ENCODE measurements at places on chromosomes 6 and 20.

GRCh38 chr20:38228436-38228835, 32.1 kb downstream of the KIAA1755 start:
- no peak for DNase-seq

DNA sequence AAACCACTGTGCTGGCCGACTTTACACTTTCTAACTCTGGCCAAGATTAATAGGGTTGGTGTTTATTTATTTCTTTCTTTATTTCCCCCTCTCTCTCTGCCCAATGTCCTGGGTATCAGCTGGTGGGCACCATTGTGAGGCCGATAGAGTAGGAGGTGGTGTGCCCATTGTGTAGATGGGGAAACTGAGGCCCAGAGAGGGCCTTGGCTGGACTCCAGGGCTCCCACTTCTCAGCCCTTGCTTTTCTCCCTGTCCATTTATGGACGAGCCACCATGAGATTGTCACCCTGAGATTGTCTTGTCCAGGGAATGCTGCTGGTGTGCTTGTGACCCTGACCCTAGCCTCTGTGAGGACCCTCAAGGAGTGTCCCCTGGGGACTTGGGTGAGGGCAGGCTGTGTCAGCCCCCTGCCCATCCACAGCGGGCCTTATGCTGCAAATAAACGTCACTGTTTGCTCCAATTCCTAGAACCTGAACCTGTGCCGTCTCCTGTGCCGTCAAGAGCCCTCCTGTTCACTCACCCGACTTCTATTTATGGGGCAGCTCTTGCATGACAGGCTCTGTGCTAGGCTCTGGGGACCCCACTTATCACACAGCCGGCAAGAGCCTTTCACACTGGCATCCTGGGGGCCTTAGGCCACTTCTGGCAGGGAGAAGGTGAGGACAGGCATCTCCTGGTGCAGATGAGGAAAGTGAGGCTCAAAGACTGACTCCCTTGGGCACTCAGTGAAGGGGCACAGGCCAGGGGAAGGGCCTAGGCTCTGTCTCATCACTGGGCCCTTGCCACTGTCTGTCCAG, 24.8 kb downstream of the SUN5 start:
- DNase-seq = no peak

- DNase-seq = no peak
Observed at GRCh38 chr6:37149745-37150144, 20.2 kb upstream of the PIM1 start.

- no peak for DNase-seq
Observed at GRCh38 chr20:62744741-62745191, 36.1 kb downstream of the NTSR1 start.

GRCh38 chr6:38034274-38034914, 214.9 kb downstream of the ZFAND3 start:
- DNase-seq = no peak

DNA sequence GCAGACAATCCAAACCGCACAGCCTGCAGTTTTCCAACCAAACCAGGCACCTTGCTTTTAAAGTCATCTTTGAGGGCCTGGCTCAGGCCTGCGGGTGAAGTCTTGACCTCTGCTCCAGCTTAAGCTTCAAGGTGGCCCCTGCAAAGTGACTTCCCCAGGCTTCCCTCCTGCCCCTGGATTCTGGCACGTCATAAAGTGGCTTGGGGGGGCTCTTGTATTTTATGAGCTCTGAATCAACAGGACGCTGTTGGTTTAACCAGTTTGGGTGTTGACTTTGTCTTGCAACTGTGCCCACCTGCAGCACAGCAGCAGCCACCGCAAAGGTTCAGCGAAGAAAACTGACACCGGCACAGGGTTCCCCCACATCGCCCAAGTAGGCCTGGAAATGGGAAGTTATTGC, 81.2 kb downstream of the NFATC2 start:
- no peak for DNase-seq

GRCh38 chr6:43287717-43288679, 10.1 kb upstream of the SLC22A7 start:
- DNase-seq = no peak

GRCh38 chr20:1734269-1734858, 76.8 kb upstream of the SIRPG start:
- DNase-seq = no peak

GRCh38 chr20:48723308-48724264, 104.2 kb downstream of the PREX1 start:
- DNase-seq = no peak

DNA sequence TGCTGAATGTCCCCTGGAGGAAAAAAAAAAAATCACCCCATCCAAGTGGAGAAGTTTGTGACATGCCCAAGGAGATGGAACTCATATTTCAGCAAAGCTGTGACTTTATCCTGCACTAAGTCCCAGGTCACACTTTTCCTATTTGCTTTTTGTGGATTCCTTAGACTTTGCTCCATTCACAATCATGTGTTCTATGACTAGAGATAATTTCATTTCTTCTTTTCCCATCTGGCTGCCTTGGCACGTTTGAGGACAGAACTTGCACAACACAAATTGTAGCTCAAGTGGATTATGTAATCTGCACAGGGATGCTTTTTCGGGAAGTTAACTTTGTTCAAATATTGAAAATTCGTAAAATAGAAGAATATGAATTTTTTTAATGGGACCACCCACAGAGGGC, 100.7 kb upstream of the PTPN1 start:
- no peak for DNase-seq

GRCh38 chr6:75896526-75896925, 147.5 kb downstream of the MYO6 start:
- DNase-seq = no peak

GRCh38 chr6:52927451-52927850, 18.0 kb upstream of the GSTA3 start:
- DNase-seq = no peak

- no peak for DNase-seq
Observed at GRCh38 chr6:80553071-80553740, 446.7 kb downstream of the BCKDHB start.

DNA sequence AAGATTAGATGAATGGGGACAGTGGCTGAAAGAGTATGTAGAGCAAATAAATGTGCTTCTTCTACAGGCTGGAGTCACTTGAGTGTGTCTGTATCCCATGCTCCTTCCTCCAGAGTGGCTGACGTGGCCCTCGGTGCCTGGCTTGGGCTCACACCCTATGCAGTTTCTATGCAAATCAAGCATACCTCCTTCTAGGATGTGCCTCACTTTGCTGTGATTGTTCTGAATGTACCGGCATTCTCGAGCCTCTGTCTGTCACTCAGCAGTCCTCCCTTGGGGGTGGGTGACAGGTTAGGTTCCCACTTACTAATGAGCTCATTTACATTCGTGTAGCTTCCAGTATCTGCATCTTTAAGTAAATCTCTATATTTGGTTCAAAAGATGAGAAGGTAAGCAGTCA, 55.1 kb upstream of the HDDC2 start:
- DNase-seq = no peak

GRCh38 chr6:52087498-52087999, at the start of gene PKHD1:
Gene PKHD1 (minus strand): TSS chr6:52087613. CDS start chr6:52084933, 2,680 bp downstream.
- peak; percentile 73 for DNase-seq

- DNase-seq = no peak
Observed at GRCh38 chr20:10423735-10424134, 10.3 kb downstream of the MKKS start.

DNA sequence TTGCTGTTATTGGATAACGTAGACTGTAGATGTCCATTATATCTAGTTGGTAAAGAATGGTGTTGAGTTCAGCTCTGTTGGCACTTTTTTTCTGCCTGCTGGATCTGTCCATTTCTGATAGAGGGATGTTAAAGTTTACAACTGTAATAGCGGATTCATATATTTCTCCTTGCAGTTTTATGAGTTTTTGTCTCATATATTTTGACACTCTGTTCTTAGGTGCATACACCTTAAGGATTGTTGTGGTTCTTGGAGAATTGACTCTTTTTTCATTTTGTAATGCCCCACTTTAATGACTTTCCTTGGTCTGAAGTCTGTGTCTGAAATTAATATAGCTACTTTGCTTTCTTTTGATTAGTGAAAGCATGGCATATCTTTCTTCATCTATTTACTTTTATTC, 16.1 kb downstream of the STXBP5 start:
- DNase-seq = no peak

- DNase-seq = no peak
Observed at GRCh38 chr6:129015721-129016120, 132.8 kb downstream of the LAMA2 start.

- no peak for DNase-seq
Observed at GRCh38 chr6:142642651-142643050, 302.3 kb downstream of the HIVEP2 start.

GRCh38 chr6:35436071-35436857, 15.9 kb upstream of the FANCE start:
- no peak for DNase-seq

DNA sequence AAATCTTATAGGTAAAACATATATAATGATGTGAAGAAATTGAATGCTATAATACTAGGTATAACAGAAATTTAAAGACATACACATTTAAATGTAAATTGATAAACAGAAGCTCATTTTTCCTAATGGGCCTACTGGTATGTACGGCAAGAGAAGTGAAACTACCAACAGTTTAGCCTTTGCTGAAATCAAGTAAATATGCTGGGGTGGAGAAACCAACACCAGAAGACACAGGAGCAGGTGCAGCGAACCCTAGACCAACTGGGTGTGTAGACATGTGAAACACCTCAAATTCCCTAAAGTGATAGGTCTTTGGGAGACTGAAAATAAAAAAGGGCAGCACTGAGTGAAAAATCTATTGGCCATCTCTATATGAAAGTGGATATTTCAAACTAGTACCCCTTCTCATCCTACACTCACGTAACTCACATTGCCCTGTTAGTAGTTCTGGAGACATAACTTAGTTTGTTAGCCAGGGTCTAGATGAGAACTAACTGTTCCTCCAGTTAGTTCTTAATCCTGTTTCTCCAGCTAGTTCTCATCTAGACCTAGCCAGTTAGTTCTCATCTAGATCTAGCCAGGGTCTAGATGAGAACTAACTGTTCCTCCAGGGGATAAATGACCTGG, 53.1 kb downstream of the SLC35D3 start:
- DNase-seq = no peak

DNA sequence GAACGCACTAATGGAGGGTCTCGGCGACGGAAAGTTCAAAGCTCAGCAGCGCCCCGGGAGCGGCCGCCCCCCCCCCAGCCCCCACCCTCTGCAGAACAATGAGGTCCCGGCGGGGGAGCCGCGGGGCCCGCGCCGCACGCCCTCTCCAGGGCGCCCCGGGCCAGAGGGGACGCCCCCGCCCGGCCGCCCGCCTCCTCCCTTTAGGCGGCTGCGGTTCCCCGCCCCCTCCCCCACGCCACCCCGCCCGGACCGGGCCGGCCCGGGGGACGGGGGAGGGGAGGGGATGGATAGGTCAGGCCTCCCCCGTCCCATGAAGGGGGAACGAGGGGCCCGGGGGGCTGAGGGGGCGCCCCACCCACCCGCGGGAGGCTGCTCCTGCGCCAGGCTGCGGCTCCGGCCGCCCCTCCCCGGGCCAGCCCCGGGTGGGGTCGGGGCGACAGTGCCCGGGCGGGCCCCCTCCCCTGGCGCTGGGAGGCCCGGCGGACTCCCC, 1.5 kb downstream of the NOL4L start:
- DNase-seq = no peak

DNA sequence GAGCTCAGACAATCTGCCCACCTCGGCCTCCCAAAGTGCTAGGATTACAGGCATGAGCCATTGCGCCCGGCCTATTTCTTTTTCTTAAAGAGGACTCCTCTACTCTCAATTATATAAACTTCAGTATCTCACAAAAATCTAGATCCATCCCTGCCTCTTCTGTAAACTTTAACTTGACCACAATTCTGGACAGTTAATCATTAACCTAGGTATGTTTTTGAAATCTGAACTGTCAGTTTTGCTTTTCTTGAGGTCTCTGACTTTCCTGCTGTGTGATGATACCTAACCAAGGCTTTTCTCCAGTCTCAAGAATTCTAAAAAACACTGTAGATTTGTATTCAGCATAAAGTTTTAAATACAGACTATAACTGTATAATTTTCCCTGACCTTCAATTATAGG, 388.2 kb upstream of the SYNCRIP start:
- DNase-seq = no peak

DNA sequence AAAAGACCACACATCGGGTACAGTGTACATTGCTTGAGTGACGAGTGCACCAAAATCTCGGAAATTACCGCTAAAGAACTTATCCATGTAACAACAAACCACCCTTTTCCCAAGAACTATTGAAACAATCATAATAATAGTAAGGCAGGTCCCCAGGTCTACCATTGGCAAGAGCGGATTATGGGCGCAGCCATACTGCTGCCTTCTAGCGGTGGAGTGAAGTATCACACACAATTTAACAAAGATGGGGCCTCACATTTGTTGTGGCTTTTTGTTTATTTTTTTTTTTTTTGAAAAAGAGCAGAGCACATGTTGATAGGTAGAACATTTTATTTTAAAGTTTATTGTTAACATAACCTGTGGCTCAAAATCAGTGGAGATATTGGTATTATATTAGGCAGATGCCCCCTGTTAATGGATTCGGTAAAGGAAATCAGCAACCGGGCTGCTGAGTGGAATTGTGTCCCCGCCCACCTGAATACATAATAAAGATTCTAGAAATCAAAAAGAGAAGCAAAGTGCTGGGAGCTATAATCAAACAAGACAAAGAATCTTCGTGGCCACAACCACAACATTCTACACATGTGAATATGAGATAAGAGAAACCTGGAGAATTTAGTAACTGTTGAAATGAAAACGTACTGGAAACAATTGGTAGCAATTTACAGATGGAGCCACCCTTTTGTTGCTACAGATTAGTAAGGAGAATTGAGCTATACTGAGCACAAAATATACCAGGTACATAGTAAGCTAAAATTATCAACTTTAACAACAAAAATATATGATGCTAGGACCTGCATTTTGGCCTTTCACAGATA, 94.2 kb upstream of the EXOC2 start:
- no peak for DNase-seq

GRCh38 chr6:145725570-145725969, 9.8 kb downstream of the EPM2A start:
- DNase-seq = no peak

DNA sequence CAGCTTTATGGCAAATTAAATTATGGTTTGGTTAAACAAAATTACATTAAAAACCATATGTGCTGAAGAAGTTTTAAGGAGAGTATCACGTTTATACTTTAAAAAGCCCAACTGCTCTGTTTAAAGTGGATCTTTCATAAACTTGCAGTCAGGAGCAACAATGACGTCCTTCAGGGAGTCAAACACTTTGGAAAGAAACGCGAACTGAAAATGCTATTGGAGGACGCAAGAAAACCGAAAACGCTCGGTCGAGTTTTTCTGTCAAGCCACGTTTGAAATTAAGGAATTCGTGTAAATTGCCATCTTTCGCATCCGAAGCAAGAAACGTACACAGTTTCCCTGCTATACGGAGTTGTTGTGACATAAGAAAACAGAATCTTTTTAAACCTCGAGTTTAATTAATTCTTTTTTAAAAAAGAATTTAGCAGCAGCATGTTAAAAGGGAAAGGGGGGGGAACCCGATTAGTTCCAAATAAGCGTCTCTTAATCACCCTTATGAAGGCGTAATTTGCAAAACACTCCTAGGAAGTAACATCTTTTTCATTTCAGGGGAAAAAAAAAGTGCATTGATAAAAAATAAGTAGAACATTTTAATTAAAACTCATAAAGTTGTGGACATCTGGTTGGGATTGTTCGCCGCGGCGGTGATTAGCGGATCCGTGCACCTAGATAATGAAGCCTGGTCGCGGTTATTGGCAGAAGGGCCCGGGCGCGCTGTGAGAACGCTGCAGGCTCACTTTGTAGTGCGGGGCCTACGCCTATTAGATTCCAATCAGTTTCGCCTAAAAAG, 295.4 kb downstream of the TFAP2C start:
- no peak for DNase-seq

- DNase-seq = no peak
Observed at GRCh38 chr6:146286961-146287360, 256.7 kb upstream of the RAB32 start.

GRCh38 chr6:136706430-136706829, 85.8 kb downstream of the MAP3K5 start:
- no peak for DNase-seq
